ENCODE measurements at places on chromosomes 6 and 20.

DNA sequence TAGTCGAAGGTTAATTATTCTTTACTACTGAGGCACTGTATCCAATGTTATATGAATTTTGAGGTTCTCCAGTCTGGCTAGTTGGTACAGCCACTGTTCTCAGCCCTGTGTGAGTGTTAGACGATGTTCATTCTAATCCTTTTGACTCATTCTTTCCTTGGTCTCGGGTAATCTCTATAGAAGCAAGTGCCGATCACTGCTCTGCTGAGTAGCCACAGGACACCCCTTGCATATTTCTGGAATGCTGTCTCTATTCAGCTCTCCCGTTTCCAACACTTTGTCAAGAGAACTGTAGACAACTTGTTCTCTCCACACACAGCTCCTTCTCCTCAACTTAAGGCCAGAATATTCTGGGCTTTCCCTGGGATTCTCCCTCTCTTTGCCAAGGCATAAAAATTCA, 42.4 kb upstream of the PLCB1 start:
- DNase-seq = no peak

- no peak for DNase-seq
Observed at GRCh38 chr20:9412309-9412708, 102.1 kb upstream of the LAMP5 start.

- no peak for DNase-seq
Observed at GRCh38 chr20:13868331-13868730, 83.5 kb downstream of the NDUFAF5 start.

GRCh38 chr6:163300838-163301237, 113.7 kb upstream of the QKI start:
- no peak for DNase-seq

DNA sequence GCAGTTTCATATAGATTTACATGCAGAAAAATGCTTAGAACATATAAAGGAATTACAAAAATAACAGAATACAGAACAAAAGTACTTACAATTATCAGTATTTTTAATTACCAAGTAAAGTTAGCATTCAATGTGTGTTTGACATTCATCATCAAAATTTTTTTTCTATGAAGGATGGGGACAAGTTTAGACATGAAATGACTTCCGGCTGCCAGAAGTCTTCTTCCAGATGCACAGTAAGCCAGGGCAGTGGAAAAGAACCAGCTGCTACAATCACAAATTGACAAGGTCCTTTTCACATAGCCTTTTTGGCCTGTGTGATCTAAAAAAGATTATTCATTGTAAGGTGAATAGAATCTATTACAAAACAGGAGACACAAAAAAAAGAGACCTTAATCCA, 73.8 kb downstream of the HUS1B start:
- DNase-seq = no peak

- DNase-seq = no peak
Observed at GRCh38 chr6:26502165-26502564, 2.1 kb downstream of the BTN1A1 start.

- no peak for DNase-seq
Observed at GRCh38 chr20:10537850-10538480, 102.9 kb downstream of the SLX4IP start.

- no peak for DNase-seq
Observed at GRCh38 chr6:16883414-16883813, 122.2 kb upstream of the ATXN1 start.

- DNase-seq = no peak
Observed at GRCh38 chr20:23023621-23024177, 11.4 kb upstream of the SSTR4 start.

- DNase-seq = no peak
Observed at GRCh38 chr20:11958855-11959254, 41.2 kb downstream of the BTBD3 start.

GRCh38 chr6:108484016-108484415, 76.7 kb upstream of the FOXO3 start:
- DNase-seq = no peak
